NCI-H2171 (cell line): ENCODE measurements at places on chromosomes 3 and 15.
A peak's percentile ranks its signal among the peaks of the same experiment; 100 is the strongest.

- DNase-seq: no peak
These were observed 148.5 kb downstream of the MFSD1 start for GRCh38 chr3:158950178-158950901.

DNA sequence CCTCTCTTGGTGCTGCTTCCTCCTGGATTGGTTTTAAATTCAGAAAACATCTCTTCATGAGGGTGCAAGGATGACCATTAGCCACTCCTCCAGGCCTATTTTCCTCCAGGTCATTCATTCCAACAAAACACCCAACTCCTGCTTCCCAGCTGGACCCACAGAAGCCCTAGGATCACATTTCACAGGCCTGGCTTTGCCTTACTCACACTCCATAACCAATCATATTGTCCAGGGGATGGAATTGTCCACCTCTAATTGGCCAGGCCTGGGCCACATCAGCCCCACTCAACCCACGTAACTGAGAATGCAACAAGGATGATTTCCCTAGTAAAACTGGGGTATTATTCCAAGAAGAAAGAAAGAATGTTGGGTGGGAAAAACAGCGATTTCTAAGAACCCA is 616.7 kb upstream of the SUCLG2 start:
- no peak for DNase-seq

GRCh38 chr15:101001056-101001455 is 81.9 kb downstream of the LRRK1 start:
- no peak for DNase-seq

DNA sequence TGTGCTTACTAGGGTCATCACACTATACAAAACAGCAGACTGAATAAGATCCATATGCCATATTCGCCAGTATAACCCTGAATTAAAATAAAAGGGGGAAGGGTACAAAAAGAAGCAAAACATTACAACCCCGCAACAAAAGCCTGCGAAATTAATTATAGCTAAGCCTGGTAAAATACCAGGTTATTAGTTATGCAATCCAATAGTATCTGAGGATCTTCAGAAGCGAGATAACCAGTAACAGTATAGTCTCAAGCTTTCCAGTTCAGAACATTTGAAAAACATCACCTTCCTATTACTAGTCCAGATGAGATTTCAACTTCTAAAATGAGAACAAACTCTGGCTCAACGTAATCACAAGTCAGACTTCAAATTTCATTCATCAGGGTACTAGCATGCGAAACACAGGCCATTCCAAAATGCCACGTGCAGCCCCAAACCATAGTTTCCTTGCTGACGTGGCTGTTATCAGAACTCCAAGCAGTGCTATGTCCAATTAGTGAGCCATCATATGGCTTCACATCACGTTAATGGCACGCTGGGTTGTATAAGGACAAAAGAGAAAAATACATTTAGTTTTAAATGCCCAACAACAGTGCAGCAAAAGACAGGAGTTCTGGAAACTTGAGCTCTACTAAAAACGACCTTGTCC is 1.1 kb downstream of the SSR3 start:
- no peak for DNase-seq

DNA sequence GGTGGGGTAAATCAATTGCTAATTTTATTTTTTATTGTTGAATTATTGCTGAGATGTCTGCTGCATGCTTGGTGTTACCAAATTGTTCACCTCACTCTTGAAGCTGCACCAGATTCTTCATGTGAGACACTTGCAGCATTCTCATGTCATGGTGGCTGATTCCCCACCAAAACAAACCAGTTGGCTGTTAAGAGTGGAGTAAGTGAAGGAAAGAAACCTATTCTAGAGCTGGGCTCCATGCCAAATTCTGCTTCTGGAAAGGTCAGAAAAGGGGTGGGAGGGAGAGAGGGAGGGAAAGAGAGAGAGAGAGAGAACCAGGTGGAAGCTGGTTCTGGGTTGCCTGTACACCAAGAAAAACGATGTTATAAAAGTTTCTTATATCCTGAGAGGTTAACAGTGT is 317.5 kb upstream of the THRB start:
- no peak for DNase-seq

GRCh38 chr3:13587442-13587841 is 38.5 kb downstream of the FBLN2 start:
- no peak for DNase-seq

DNA sequence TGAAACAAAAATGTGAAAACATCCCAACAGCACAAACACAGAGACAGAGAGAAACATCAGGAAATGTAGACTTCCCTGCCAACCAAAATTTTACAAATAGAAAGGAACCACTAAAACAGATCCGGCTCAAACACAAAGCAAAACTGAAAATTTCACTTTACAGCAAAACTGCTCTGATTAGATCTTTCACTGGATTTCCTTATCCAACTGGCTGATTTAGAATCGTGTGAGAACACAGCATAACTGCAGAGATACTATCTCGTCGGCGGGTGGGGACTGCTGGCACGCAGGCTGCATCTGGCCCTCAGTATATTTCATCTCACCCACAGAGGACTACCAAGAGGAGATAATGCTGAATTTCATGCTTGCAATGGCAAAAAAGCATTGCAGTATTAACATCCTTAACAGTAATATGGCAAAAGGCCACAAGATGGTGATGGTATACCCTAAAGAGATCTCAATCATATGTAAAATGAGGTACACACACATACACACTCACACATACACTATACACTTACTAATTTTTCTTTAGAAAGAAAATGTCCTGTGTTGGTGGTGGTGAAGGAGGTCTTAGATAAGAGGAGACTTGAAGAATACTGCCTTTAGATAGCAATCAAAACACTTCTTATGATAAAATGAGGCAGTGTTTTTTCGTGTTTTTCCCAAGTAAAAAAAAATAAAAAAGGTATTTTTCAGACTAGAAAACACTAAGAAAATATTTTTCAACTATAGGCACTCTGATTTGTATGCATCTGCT is 10.6 kb upstream of the LEO1 start:
- peak; percentile 59 for DNase-seq

- no peak for DNase-seq
These were observed 115.7 kb downstream of the PDZRN3 start for GRCh38 chr3:73509066-73509465.

- no peak for DNase-seq
These were observed 211.7 kb upstream of the UBE2E1 start for GRCh38 chr3:23594066-23594465.

GRCh38 chr3:129918461-129918860 is 24.9 kb upstream of the TMCC1 start:
- DNase-seq: no peak

DNA sequence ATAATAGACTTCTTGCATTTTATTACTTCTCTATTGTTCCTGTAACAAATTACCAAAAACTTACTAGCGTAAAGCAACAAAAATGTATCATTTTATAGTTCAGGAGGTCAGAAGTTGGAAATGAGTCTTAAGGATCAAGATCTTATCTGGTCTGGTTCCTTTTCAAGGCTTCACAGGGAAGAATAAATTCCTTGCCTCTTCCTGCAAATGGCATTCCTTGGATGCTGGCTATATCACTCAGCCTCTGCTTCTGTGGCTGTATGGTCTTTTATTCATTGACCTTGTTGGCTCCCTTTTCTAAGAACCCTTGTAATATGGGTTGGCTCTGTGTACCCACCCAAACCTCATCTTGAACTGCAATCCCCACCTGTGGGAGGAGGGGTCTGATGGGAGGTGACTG is 478.4 kb upstream of the THBS1 start:
- DNase-seq: no peak

GRCh38 chr3:64552160-64552559 is 135.6 kb downstream of the ADAMTS9 start:
- no peak for DNase-seq

DNA sequence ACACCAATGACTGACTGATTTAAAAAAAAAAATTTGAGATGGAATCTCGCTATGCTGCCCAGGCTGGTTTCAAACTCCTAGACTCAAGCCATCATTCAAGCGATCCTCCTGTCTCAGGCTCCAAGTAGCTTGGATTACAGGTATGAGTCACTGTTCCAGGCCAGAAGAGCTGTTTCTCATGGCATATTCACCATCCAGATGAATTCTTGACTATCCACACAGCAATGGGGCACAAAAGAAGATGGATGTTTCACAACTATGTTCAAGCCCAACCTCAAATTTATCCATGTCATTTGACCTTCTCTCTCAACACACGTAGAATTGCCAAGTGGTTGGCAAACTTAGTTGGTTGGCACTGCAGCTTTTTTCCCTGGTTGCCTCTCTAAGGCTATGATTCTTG is 40.6 kb downstream of the PRICKLE2 start:
- no peak for DNase-seq

GRCh38 chr15:76204916-76205460 is 106.3 kb downstream of the ETFA start:
- DNase-seq: no peak

GRCh38 chr3:62446337-62446940 is 73.1 kb upstream of the FEZF2 start:
- no peak for DNase-seq

DNA sequence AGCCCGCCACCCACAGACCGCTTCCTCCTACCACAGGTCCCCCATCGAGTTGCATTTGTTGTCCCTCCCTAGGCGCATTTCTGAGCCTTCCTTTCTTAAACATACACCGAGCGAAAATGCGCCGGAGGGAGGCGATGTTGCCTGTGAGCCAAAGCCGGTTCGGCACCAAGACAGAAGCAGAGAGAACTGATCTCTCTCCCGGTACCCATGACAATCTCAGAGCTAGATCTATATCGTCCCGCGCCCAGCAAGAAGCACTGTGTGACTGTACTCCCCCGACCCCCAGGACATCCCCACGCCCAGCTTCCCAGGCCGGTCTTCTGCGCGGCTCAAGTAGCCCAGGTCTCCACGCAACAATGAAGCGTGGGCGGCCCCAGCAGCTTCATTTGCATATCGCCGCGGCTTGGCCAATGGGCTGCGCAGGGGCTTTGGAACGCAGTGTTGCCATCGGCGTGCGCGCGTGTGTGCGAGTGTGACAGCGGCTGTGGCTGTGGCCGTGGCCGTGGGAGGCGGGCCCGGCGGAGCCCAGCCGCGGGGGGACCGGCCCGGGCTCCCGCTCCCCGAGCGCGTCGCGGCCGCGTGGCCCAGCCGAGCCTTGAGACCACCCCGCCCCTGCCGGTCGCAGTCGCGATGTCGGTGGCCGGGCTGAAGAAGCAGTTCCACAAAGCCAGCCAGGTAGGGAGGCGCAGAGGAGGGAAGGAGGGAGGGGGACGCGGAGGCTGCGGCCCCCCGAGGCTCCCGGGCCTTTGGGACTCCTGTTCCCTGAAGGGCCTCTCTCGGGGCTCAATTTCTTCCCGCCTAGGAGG is at the start of gene SH3GL3:
Gene SH3GL3, plus strand, starts transcription at position 438 of the 806 bp plus-strand sequence. Its CDS starts 193 bp downstream, at position 631.
- peak; percentile 65 for DNase-seq

- no peak for DNase-seq
These were observed 29.6 kb downstream of the LSM3 start for GRCh38 chr3:14208168-14208567.

GRCh38 chr3:97187771-97188170 is 373.4 kb downstream of the EPHA6 start:
- DNase-seq: no peak

GRCh38 chr3:194993896-194994295 is 277.1 kb downstream of the XXYLT1 start:
- DNase-seq: no peak

DNA sequence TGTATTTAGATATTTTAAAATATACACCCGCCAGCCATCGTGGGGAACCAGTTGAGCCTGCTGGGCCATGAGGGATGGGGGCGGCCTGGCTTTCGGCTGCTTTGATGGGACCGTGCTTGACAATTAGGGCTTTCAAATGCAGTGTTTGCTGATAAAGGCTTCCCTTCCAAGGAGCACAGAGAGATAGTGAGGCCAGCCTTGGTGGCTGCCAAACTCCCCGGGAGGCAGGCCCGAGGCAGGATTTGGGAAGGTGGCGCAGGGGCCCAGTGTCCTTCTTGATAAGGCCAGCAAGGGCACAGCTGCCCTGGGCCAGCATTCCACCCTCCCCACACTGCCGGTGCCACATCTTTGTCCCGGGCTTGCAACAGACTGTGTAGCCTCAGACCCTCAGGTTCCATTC is 75.6 kb downstream of the LINGO1 start:
- no peak for DNase-seq

GRCh38 chr3:15523660-15524417 is 2.3 kb upstream of the COLQ start:
- no peak for DNase-seq

DNA sequence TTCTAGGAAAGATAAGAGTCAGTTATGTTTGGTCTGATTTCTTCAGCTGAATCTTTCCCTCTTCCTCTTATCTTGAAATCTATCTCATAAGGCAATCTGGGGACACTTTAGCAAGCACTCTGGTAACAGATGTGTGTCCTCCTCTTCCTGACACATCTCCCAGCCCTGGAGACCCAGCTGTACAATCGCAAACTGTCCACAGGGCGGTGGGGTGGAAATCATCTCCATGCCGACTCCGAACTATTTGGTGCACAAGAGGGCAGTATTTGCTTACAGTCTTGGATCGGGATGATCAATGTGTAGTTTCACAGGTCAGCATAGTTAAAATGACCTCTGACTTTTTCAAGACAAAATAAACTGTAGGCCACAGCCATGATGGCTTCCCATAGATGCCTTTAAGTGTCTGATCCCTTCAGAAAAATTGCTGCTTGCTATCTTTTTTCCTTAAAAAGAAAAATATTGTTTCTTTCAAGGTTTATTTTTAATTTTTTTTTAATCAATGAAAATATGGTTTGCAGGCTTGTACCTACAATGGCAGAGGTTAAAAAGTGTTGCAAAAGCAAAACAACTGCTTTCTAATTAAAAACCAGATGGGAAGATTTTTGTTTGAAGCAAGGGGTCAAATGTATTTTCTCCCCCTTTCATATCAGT is 17.7 kb downstream of the EEFSEC start:
- peak; percentile 69 for DNase-seq

GRCh38 chr3:170899455-170899854 is 9.0 kb downstream of the EIF5A2 start:
- DNase-seq: no peak

DNA sequence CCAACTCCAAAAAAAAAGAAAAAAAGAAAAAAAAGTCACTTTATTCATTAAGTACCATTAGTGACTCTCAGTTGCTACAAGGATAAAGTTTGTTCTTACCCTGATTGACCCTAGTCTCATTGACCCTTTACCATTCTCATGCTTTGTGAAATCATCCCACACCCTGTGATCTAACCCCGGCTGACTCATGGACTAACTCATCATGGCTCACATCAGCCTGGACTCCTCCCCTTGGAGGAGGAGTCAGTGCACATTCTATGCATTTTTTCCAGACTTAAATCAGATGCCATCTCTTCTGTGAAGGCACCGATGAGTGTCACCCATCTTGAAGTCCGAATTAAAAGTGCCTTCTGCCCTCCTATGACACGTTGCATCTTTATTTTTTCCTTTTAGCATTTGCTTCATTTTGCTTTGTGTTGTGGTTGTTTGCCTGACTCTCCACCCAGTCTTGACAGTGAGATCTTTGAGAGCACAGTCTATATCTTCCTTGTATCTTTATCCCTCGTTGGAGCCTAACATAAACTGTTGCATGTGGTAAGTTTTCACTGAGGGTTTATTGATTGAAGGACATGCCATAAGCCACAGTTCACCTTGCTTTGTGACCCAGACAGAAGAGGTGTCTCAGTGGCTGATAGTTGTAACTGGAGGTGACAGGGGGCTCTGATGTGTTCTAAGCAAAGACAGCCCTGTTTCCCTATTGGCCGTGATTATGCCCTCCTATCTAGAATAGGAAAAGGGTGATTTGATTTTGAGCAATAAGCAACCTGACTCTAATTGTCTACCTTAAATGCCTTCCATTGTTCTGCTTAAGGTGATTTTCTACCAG is 72.1 kb downstream of the IL1RAP start:
- no peak for DNase-seq
